CMK (cell line): ENCODE measurements at places on chromosomes 6 and 20.

- DNase-seq = no peak
These were observed 41.1 kb upstream of the MAP3K4 start for GRCh38 chr6:160950507-160950906.

- no peak for DNase-seq
These were observed 266.8 kb downstream of the CD83 start for GRCh38 chr6:14384175-14384949.

- no peak for DNase-seq
These were observed 50.3 kb downstream of the AIG1 start for GRCh38 chr6:143110996-143111395.

DNA sequence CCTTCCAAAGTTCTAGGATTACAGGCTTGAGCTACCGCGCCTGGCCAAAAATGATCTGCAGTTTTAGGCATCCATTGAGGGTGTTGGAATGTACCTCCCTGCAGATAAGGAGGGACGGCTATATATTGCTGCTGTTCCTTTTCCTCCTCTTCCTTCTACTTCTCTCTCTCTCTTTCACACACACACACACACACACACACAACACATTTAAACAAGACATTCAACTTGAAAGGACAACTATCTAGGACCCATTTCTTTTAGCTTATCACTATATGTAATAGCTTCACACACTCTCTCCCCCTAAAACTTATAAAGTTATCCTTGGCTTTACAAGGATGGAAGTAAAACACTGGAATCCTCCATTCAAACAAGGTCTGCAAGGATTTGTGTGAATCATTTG, 260.6 kb downstream of the PHACTR1 start:
- DNase-seq = no peak

DNA sequence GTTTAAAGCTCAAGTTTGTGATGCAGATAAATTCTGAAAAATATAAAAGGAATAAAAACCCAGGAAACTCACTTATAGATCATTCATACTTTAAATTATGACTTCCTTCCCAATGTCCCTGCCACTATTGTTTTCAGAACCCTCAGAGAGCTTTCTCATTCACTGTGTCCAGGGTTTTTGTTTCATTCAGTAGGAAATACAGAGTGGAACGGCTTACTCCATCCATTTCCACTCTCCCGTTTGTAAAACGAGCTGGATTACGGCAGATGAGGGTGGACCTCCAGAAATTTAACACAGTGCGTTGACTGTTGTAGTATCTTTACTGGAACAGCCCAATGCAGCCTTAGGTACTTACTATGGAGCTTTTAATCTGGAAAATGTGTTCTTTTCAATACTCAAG, 23.6 kb downstream of the BPIFA1 start:
- no peak for DNase-seq

GRCh38 chr6:42520786-42521607, 42.8 kb upstream of the UBR2 start:
- DNase-seq = no peak

DNA sequence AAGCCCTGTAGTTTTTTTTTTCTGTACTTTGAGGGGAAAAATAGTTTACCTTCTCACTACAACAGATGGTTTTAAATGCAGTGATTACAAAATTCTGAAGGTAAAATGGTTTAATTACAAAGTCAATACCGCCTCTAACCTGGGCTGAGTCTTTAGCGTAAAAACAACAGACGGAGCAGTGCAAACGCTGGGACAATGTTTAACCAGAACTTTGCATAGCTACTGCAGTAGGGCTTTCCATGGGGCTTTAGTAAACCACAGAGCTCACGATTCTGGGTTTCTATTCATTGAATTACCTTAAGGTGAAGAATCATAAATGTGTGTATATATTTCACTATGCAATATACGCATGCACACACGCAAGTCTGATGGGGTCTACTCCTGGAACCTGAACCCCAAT, 77.9 kb downstream of the RFX6 start:
- DNase-seq = no peak

- DNase-seq = no peak
These were observed 18.1 kb upstream of the ZBP1 start for GRCh38 chr20:57638173-57638894.

GRCh38 chr6:136228814-136229213, 21.3 kb downstream of the MTFR2 start:
- no peak for DNase-seq

DNA sequence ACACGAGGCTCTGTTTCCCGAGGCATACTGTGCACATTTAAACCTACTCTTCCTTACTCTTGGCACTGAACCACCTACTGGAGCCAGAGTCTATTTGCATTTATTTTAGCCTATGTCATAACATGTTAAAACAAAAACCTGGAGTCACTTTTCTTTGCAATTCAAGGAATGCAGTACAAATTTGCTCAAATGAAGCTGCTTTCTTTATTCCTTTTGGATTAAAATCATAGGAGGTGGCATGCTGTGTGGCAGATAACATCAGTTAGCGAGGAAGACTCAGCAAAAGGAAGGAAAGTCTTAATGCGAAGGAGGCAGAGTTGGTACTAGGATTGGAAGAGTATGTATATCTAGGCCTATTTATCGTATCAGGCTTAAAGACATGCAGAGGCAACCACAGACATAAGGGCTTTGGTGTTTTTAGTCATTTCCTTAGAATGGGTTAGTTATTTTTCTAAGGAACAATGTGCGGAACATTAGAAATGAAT, 92.9 kb downstream of the SAMD3 start:
- DNase-seq = no peak

GRCh38 chr20:62616728-62617621, 25.3 kb upstream of the SLCO4A1 start:
- peak; percentile 76 for DNase-seq

DNA sequence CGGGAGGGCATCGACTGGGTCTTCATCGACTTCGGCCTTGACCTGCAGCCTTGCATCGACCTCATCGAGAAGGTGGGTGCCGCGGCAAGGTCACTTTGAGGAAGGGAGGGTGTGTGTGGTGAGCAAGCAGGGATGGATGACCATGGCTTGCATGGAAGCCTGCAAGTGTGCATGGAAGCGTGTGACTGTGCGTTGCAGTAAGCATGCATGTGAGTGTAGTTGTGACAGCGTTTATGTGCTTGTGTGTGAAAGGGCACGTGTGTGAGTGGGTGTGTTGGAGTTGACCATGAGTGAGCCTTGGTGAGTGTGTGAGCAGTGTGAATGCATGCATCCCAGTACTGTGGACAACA, 32.5 kb downstream of the MYH7B start:
- no peak for DNase-seq

DNA sequence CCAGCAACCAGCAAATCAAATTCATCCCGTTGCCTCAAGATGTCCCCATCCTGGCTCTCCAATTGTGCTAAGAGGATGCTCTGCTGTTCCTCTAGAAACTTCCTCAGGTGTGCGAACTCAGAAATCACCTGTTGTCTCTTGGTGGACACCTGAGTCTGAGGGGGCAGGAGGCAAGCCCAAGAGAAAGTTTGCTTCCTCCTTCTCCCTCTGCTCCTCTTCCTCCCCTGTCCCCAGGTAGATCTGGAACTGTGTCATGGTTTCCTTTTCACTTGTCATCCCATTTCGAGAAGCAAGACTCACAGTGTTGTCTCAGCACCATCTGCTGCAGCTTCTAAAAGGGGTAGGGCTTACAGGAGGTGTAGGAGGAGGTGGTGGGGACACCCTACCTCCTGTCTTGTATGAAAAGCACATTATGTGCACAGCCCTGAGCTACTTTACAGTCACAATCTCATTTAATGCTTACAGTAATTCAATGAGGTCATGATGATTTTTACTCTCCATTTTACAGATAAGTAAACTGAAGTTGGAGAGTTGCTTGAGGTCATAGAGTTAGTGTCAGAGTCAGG, 2.5 kb downstream of the TRIM10 start:
- no peak for DNase-seq

GRCh38 chr6:39050453-39051112, 2.0 kb downstream of the GLP1R start:
- DNase-seq = no peak

- no peak for DNase-seq
These were observed 113.0 kb upstream of the CST7 start for GRCh38 chr20:24836041-24836533.

DNA sequence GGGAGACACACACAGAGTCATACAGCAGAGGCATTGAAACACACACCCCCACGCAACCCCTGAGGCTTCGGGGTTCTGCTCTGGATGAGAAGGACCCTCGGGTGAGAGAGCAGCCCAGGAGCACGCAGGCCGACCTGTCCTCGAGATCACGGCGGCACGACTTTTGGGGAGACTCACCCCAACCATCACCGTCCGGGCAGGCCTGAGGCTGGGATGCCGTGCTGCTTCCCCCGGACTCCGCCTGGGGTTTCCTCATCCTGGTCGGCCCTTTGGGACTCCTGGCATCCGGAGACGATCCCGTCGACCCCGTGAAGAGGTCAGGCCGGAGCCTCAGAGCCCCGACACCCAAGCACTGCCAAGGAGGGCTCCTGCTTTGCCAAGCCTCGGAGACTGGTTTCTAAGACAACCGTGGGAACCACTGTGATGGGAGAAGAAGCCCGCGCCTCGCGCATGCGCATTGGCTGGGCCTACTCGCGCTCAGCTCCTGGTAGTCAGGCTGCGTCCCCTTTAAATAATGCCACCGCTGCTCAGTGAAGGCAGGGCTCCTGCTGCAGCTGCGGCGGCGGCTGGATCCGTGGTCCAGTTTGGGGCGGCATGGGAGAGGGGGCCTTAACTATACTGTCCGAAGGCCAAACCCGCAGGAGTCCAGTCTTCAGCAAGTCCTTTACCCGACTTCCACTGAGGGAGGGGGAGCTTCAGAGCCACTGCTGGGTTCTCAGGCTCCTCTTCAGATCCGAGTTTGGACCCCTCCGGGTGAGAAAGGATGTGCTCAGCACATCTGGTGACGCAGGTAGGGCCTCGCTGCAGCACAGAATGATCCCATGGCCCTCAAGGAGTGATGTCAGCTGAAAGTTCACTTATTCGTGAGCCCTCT, 171.4 kb upstream of the ZNF337 start:
- no peak for DNase-seq

DNA sequence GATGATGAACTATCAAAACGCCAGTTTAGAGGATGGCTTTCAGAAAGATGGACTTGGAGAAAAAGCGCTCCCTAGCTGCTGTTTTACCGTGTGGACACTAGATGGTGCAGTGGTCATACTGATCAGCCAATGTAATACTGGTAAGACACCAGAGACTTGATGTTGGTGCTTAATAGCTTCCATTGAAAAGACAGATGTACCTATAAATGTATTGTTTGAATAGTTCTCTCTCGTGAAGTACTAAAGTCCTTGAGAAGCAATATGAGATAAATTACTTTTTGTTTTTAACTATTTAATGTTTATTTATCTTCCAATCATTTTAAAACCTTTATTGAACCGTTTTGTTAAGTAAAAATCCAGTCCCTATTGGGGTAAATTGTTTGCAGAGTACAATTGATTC, 63.9 kb upstream of the FUCA2 start:
- peak; percentile 47 for DNase-seq
